Stimulated activated CD8-positive, alpha-beta memory T cell treated with anti-CD3 and anti-CD28 coated beads, Interleukin-15, amount 100 ng/mL, for 4 hours (primary cell): ENCODE measurements at places on chromosomes 2 and 18.
A peak's percentile ranks its signal among the peaks of the same experiment; 100 is the strongest.

DNA sequence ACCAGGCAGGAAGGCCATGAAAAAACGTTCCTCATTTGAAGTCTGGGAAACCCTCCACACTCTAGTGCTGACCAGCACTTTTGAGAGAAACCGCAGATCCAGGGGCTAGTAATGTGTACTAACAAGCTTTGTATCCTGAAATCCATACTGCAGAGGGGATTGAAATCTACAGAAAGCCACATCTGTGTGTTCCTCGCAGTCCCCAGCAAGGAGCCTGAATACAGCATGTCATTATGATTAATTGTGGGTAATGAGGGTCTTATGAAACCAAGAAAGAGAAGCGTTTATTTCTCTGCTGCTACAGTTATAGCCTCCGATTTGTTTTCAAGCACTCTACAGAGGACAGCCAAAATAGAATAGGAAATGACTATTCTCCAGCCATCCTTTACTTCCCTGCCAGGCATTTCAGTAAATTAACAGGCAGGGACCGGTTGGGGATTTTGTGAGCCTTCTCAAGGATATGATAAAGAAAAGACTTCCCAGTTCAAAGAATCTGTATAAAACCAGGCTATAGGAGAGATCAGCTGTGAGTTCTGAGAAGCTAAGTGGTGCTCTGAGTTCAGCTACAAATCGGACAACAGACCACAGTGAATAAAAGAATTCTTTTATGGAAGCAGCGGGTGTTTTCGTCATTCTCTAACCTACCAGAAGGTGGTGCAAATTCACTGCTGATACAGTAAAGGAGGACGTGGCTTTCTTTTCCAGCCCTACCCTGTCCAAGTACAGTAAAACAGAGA, 133.4 kb downstream of the INSIG2 start:
- no peak for DNase-seq

- DNase-seq, result no peak
Measured at GRCh38 chr2:178234648-178235047, 40.3 kb downstream of the OSBPL6 start.

DNA sequence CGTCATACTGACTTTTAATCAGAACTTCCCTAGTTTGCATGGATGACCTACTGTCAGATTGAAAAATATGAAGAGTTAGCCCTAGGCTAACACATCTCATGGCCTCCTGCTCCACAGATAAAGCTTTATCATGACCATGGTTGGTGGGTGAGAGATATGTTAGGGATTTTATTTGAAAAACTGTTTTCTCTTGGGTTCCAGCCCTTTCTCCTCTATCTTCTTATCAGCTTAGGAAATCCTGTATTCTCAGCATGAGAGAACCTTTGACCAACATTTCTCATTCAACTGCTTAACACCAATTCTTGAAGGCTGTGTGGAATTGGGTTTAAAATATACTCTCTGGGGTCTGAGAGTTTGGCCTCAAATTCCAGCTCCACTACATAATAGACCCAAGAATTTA, 1407.0 kb upstream of the CELF4 start:
- no peak for DNase-seq

DNA sequence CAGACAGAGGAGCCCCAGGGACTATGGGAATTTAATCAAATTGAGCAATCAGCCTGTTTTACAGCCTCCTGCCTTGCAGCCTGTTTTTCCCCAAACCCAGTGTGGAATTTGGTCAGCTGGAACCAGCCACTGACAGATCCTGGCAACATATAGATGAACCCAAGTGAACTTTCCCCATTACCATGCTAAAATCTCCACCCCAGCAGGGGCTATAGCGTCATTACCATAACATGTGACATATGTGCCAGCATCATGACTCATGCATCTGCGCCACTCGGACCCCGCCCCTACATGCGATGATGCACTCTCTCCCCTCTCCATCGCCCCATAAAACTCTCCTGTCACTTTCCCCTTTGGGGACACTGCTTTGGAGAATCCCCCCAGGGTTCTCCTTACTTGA, 17.3 kb upstream of the FEZ2 start:
- no peak for DNase-seq

GRCh38 chr2:95171902-95172301, 6.3 kb downstream of the ZNF2 start:
- DNase-seq, result no peak

DNA sequence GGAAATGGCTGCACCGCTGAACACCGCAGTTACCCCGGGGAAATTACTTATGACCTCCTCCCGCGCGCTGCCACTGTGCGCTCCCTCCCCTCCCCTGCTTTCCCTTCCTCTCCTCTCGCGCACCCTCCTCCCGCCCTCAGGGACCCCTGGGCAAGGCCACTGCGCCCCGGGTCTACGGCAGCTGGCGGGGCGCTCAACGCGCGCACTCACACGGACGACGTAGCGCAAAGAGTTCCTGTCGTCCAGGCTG, 7.9 kb downstream of the ALPP start:
- no peak for DNase-seq

- peak; percentile 10 for DNase-seq
Measured at GRCh38 chr2:189698020-189698887, 23.8 kb downstream of the ANKAR start.

- DNase-seq, result no peak
Measured at GRCh38 chr2:166090346-166090745, 37.5 kb downstream of the SCN1A start.

DNA sequence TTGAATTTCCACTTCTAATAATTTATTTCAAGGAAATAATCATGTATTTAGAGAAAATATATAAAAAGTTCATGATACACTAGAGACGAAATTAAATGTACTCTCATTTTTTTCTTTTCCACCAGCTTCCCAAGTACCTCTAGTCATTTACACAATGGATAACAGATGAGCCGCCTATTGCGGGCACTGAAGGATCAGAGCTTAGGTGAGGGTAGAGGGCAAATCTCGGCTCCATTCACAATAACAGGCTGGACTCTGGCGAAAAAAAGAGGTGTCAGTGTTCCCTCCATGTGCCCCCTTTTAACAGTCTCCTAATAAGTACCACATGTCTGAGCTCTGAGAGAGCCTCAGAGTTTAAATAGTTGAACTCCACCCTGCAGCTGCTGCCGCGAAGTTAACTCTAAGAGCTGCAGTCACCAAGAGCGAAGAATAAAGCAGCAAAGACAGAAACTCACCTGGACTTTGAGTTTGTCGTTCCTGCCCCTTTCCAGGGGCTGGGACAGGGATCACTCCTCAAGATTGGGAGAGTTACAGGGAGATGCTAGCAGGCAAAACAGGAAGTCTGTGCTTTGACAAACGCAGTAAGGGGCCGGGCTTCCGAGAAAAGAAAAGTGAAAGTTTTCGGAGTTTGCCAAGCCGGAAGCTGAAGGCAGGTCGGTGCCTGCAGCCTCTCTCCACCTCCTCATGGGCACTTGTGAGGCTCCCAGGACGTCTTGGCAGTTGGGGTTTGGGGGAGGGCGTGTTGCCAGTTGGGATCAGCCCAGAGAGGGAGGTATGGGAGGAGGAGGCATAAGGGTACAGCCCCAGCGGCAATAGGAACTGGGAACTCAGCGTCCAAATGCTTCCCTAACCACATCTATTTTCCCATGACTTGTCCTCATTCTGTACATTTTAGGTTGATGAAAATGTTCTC, at the start of gene SP110:
Gene SP110 (minus strand): TSS at position 566 of the 913 bp plus-strand sequence. CDS start 3,057 bp downstream, outside the sequence.
- DNase-seq, result peak; percentile 72

- DNase-seq, result no peak
Measured at GRCh38 chr2:236744281-236744705, 174.7 kb downstream of the ACKR3 start.

DNA sequence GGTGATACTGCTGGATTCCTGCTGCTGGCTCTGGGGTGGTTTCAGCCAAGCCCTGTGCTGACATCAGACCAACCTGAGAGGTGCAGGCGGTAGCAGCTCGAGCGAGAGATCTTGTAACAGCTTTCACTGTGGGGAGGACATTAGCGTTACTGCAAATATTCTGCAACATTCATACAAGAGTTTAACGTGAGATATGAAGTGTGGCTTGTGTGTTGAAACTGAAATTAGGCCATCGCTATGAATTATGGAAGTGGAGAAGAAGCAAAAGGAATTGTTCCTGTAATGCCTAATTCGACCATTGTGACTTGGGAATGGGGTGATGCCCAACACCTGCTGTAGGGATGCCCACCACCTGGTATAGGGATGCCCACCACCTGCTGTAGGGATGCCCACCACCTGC, 6.5 kb upstream of the MLPH start:
- DNase-seq, result no peak

- DNase-seq, result no peak
Measured at GRCh38 chr2:139099721-139100120, 319.5 kb upstream of the NXPH2 start.

- no peak for DNase-seq
Measured at GRCh38 chr18:63073481-63073880, 246.1 kb downstream of the BCL2 start.

- no peak for DNase-seq
Measured at GRCh38 chr2:118146315-118147283, 58.3 kb downstream of the INSIG2 start.

DNA sequence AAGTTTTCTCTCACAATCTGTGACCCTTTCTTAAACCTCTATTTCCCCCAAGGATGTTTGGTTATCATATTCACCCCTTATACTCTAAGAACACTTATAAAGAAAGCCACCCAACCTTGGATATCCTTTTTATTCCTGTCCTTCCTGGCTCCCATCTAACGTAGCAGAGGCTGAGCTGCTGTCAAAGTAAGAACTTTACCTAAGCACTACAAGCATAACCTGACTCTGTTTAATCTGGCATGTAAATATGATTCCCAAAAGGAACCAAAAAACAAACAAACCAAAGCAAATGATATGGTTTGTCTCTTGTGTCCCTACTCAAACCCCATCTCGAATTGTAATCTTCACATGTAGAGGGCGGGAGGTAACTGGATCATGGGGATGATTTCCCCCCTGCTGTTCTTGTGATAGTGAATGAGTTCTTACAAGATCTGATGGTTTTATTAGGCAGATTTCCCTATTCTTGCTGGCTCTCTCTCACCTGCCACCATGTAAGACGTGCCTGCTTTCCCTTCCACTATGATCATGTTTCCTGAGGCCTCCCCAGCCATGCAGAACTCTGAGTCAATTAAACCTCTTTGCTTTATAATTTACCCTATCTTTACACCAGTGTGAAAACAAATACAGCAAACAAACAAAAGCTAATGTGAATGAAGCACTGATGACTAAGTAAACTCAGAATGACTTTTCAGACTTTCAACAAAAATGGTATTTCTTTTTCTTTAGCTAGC, 72.7 kb upstream of the SPOPL start:
- no peak for DNase-seq

- DNase-seq, result no peak
Measured at GRCh38 chr2:52995424-52995823, 772.2 kb upstream of the CHAC2 start.

DNA sequence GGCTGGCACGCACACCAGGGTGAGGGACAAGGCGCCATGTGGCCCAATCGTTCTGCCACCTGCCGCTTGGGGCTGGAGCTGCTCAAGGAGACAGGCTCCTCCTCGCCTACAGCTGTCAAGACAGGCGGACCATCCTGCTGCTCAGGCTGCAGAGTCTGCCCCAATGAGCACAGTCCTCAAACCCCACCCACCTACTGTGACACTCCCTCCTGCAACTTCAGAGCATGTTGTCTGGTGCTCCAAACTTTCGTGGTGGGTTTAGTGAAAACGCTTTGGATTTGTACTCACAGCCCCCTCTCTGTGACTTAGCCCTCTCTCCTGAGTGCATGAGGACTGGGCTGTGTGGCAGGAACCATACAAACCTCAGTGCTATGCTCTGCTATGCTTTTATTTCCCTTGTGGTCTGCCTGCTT, 23.2 kb upstream of the SLC35F6 start:
- DNase-seq, result peak; percentile 11

DNA sequence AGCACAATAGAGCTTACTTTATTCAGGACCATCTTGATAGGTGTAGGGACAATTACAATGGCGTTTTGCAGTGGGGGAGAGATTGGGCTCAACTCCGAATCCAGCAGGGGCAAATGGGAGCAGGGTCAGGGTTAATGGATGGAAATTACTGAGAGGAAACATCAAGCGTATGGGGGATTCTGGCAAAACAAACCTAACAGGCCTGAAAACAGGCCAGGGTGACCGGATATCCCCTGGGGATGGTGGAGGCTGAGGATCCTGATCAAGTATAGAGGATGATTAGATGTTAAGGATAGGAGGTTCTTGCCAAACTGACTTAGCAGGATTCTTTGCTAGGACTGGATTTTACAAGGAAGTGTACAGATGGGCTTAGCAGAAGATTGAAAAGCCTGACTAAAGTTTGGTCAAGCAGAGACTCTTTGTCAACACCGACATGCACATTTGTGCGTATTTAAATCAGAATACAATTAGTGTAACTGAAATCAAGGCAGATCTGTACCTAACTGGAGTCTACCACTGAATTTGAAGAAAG, 54.5 kb upstream of the GPR45 start:
- no peak for DNase-seq

DNA sequence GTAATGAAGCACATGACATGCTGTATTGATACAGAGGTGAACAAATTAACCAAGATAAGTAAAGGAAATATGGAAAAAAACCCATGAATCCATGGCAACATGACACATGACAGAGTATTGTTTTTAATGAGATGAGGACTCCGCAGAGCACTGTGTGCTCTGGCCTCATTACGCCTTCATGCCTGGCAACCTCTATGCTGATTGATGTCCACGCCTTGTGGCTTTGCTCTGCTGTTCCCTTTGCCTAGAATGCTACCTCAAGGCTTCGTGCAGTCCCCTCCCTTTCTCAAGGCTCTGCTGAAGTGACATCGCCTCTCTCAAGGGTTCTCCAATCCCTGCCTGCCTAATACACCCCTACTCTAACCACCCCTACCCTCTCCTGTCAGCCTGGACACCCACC, 8.4 kb downstream of the SIGLEC15 start:
- DNase-seq, result no peak

DNA sequence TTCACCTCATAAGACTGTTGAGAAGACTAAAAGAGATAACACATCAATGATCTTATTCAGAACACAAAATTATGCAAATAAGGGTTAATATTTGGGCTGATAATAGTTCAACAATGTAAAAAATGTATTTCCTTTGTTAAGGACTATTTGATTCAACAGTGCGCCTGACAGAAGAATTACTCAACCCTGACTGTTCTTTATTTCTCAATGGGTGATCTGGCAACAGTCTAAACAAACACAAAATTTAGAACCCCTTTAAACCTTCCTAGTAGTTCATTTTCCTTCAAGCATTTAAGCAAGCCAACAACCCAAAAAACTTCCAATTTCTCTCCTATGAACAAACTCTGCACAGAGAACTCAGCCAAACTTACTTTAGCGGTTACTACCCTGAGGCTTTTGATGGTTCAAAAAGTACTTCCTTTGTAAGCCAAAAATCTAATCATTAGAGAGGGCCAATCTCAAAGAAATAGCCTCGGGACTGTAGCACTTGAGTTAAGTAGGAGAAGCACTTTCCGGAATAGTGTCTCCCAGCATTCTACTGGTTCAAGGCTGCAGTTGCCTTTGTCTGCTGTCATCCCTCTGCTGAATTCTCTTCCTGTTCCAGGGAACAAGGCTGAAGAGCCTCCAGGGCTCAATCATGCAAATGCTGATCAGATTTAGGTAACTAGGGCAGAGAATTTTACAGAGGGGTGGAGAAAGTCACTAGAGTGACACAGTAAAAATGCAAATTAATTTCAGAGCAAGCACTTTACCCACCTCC, 40.9 kb upstream of the MAPK4 start:
- no peak for DNase-seq

- DNase-seq, result no peak
Measured at GRCh38 chr2:42545023-42545721, 23.3 kb upstream of the MTA3 start.
